Stimulated activated CD8-positive, alpha-beta memory T cell treated with anti-CD3 and anti-CD28 coated beads, Interleukin-7, amount 100 ng/mL, for 1 hour (primary cell): ENCODE measurements at places on chromosomes 5 and 9.

- no peak for DNase-seq
These were observed 473.4 kb upstream of the PAPPA start for GRCh38 chr9:115680231-115680630.

DNA sequence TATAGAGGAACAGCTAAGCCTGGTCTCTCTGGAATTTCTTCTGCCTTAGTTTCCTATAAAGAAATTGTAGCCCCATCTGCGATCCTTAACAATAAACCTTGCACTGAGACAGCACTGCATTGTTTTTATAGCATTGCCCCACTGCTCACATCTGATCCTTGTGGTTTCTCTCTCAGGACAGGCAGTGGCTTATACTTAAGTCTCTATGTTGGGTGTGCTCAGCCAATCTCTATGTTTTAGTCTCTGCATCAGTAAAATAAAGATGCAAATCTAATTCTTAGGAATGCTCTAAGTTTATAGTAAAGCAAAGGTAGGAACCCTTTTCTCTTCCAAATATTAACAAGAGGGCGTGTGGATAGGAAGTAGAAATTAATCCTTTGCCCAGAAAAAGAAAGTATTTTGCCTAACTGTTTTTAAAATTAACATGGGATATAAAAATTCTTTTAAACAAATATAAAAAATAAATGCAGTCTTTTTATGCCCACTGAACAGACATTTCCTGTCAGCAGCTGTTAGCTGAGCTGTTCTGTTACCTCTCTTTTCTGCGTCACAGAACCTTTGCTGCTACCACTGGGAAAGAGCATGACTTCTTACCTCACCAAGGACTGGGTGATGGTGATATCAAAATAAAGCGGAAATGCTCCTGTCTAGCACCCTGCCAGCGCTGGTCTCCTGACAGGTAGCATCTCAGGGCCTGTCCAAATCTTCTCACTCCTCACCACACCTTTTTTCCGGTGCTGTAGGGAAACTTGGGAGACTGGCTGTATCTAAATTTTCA is 29.5 kb downstream of the MRPS27 start:
- DNase-seq, result no peak

DNA sequence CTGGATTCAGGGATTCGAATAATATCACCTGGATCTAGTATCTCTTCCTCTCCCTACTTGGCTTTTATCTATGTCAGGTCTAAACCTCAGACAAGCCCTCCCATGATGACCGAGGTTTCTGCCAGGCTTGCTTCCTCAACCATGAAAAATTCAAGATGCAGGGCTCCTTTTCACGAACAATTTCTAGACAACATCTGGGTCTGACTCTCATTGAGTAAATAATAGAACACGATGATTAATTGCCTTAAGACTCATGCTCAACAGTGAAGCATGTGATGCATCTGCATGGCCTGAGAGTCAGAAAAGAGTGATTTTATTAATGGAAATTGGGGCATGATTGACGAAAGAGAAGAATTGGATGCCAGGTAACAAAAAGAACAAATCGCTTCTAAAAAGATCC is 277.2 kb upstream of the ZNF608 start:
- DNase-seq, result no peak

DNA sequence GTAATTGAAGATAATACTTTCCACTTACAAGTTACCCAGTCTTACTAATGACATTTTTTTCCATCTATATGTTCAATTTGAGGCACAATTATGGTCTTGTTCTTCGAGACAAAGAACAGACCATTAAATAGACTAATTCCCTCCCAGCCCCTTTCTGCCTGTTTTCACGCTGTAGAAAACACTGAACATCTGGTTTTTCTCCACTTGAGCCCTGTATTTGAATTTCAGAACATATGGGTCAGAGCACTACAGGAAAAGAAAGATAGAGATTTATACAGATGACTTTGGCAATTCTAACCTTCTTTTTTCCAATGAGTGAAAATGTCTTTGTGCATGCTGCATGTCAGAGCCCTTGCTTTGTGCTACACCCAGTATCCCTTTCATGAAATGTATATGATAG is 506.9 kb downstream of the LRRC70 start:
- no peak for DNase-seq

DNA sequence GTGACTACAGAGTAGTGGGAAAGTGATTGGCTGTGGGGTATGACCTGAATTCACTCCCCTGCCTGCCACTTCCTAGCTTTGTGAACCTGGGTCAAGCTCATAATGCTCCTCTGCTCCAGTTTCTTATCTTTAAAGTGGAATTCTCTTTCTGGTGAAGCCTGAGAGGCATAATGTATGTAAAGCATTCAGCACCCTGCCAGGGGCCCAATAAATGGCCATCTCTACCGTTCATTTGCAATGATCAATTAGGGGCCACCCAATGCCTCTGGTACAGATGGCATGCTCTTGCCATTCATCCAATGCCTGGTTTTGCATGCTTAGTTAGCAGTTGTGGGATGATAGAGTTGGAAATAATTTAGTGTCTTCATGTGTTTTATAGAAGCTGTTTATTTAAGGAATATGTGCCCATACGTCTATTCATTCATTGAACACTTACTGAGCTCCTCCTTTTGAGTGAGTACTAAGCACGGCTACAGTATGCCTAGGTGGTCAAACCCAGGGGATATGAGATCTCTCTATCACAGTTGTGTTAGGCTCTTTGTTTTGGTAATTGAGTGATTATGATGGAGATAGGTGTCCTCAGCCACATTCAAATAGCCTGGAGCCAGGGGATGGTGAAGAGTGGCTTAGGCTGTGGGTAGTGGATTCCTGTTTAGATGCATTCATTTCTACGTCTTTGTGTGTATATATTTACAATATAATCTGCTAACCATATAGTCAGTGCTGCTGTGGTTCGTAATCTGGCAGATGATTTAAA is 15.3 kb downstream of the ZNF462 start:
- no peak for DNase-seq

- DNase-seq, result no peak
These were observed 10.9 kb downstream of the HK3 start for GRCh38 chr5:176888016-176888864.

GRCh38 chr5:136686192-136686872 is 321.0 kb upstream of the TRPC7 start:
- no peak for DNase-seq
